ENCODE measurements at places on chromosomes 1 and 21. TPM values are rescaled to one million over a fixed set of nuclear protein-coding genes. Genes with fewer than 3 reads are reported as not detected.

- DNase-seq, result no peak
These were observed 57.0 kb downstream of the YARS1 start for GRCh38 chr1:32759997-32760623.

- DNase-seq, result no peak
These were observed 149.3 kb upstream of the TNR start for GRCh38 chr1:175892686-175893085.

GRCh38 chr21:43696214-43696613 is 22.7 kb upstream of the PDXK start:
- no peak for DNase-seq

GRCh38 chr1:19730793-19731192 is 66.1 kb downstream of the HTR6 start:
- no peak for DNase-seq

DNA sequence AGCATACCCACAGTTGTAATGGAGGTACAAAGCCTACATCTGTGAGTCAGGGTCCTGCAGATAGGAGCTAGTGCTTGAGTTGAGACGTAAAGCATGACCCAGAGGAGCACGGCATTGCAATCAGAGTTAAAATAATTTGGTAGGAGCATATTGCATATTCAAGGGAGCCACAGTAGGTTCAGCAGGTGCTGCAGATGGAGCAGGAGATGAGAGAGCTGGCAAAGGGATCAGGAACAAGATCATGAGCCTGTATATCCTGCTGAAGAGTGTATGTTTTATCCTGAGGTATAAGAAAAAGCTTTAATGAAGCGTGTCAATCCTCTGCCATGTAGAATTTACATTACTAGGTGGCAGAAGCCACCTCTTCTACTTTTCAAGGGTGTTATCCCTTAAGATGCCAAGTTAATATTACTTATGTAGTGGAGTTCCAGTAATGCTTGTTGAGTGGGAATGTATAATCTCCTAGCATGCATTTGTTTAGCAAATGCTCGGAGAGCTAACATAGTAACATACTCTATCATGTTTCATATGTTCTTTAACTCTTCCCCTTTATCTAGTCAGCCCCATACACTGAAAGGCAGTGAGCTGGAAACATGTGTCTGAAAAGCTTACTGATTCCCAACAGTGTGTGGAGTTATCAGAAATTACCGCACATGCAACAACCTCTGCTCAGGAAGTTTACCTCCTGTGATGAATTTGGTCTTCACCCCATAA is 300.3 kb downstream of the GRIK1 start:
- no peak for DNase-seq

Gene ITPKB
- 82.0 TPM for total RNA-seq

Gene C1orf185
- not detected for total RNA-seq

Gene PTGS2
- total RNA-seq, result 1.2 TPM

Data from tibial nerve (tissue), 4 donors.